ENCODE measurements at places on chromosomes 3 and 15. TPM values are rescaled to one million over a fixed set of nuclear protein-coding genes. Genes with fewer than 3 reads are reported as not detected.
A peak's percentile ranks its signal among the peaks of the same experiment; 100 is the strongest.

Gene C3orf85
- 0.55 TPM for total RNA-seq

DNA sequence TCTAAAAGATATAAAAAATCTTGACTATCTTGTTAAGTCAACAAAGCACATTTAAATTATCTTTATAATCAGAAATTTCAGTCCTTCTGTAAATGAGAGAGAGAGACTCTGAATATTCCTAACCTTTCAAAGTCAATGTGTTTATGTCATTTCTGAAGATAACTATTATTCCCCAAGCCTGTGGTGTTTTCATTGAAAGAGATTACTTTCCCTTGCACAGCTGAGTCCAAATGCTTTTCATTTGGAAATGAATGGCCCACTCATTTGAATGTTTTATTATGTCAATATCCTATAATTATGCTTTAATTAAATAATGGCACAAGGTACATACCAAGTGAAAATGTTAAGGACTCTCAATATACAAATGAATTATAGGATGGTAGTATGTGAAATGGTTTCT lies 680.0 kb upstream of the DPPA4 start:
- no peaks in the 10 kb centered on the region for H3K36me3 ChIP-seq
- no peak overlapping the region for H3K4me3 ChIP-seq
- peaks cover 6% of the 10 kb centered on the region for H3K4me1 ChIP-seq
- no peak overlapping the region for H3K27ac ChIP-seq
- DNase-seq = no peak

GRCh38 chr3:52892290-52892624 lies 5.1 kb downstream of the STIMATE start:
- H3K4me1 ChIP-seq = peaks cover 57% of the 10 kb centered on the region
- no peaks in the 10 kb centered on the region for H3K36me3 ChIP-seq
- no peaks in the 10 kb centered on the region for H3K27me3 ChIP-seq
- H3K27ac ChIP-seq = peak overlapping the region; percentile 71
- H3K4me3 ChIP-seq = peak overlapping the region; percentile 18
- DNase-seq = no peak

GRCh38 chr3:83946554-83946953 lies 1012.2 kb upstream of the CADM2 start:
- H3K4me1 ChIP-seq = no peaks in the 10 kb centered on the region
- peak; percentile 16 for DNase-seq
- H3K4me3 ChIP-seq = no peak overlapping the region
- no peaks in the 10 kb centered on the region for H3K36me3 ChIP-seq

Gene LRRIQ4
- not detected for total RNA-seq

DNA sequence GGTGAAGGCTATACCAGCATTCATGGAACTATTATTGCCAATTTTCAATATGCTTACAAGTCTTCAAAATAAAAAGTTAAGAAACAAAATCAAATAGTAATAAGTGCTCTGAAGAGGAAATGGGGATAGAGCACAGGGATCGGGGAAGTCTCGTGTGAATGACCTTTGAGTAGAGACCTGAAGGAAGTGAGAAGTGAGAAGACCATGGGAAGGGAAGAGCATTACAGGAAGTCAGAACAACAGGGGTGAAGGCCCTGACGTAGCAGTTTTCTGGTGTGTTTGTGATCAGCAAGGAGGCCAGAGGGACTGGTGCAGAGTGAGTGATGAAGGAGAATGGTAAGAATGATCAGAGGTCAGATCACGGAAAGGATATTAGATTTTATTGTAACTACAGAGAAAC lies 48.1 kb downstream of the STAC start:
- no peaks in the 10 kb centered on the region for H3K4me1 ChIP-seq
- no peaks in the 10 kb centered on the region for H3K36me3 ChIP-seq

DNA sequence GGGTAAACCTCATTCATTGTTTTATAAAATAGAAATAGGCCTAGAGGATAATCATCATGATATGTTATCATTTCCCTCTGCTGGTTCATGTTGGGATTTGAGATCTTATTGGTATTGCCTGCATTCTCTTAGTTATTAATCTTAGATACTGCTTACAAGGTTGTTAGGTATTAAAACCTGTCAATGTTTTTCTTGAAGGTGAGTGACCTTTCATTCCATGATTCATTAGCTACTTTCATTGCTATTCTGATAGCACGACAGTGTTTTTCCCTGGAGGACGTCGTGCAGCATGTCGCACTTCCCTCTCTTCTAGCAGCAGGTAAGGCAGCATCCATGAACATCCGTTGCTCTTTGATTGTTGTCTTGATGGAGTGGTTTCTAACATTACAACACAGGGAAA lies 17.1 kb downstream of the P2RY12 start:
- no peak for DNase-seq
- no peak overlapping the region for H3K27ac ChIP-seq
- H3K27me3 ChIP-seq = no peaks in the 10 kb centered on the region

DNA sequence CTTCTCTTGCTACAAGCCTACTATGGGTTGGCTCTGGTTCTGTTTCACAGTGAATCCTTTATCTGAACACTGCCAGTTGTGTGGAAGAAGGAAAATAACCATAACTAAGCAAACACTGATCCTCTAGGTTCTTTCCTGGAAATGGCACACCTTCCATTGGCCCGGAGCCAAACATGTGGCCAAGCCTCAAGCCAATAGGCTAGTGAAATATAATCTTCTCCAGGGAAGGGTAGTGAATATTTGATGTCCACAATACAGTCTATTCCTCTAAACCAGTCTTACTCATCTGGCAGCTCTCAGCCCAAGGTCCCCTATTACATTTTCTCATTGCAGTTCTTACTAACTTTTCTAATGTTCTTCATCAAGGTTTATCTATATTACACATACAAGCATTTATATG lies 921.3 kb downstream of the TUSC7 start:
- no peaks in the 10 kb centered on the region for H3K36me3 ChIP-seq
- H3K4me3 ChIP-seq = no peak overlapping the region
- no peak for DNase-seq
- no peak overlapping the region for H3K27ac ChIP-seq
- H3K4me1 ChIP-seq = peaks cover 9% of the 10 kb centered on the region
- no peaks in the 10 kb centered on the region for H3K27me3 ChIP-seq

GRCh38 chr3:108818404-108818803 lies 4.2 kb upstream of the TRAT1 start:
- H3K36me3 ChIP-seq = no peaks in the 10 kb centered on the region
- no peaks in the 10 kb centered on the region for H3K27me3 ChIP-seq
- H3K4me1 ChIP-seq = no peaks in the 10 kb centered on the region
- peak; percentile 58 for DNase-seq
- H3K4me3 ChIP-seq = no peak overlapping the region

GRCh38 chr3:62226601-62227339 lies 146.6 kb downstream of the FEZF2 start:
- H3K27me3 ChIP-seq = no peaks in the 10 kb centered on the region
- H3K27ac ChIP-seq = no peak overlapping the region
- H3K36me3 ChIP-seq = peaks cover 16% of the 10 kb centered on the region
- DNase-seq = no peak

Gene ARGFX
- not detected for total RNA-seq

DNA sequence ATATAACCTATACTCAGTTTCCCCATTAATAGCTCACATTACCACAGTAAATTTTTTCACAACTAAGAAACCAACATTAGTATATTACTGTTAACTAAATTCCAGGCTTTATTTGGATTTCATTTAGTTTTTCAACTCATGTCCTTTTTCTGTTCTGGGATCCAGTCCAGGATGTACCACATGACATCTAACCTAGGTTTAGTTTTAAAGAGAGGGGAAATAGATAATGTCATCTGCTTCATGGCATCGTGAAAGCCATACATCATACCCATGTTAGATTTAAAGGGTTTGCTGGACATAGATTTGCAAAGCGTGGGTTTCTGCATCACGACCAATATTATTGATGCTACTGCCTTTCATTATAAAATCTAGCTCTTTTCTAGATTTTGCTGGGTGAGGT lies 33.2 kb upstream of the RPP14 start:
- no peaks in the 10 kb centered on the region for H3K27me3 ChIP-seq
- H3K4me1 ChIP-seq = no peaks in the 10 kb centered on the region
- no peak overlapping the region for H3K27ac ChIP-seq
- H3K4me3 ChIP-seq = no peak overlapping the region
- H3K36me3 ChIP-seq = peaks cover 57% of the 10 kb centered on the region
- DNase-seq = no peak
